GM23338 (cell line): ENCODE measurements at places on chromosomes 5 and 9. TPM values are rescaled to one million over a fixed set of nuclear protein-coding genes. Genes with fewer than 3 reads are reported as not detected.
A peak's percentile ranks its signal among the peaks of the same experiment; 100 is the strongest.

- H3K4me1 ChIP-seq = no peaks in the 10 kb centered on the region
- no peaks in the 10 kb centered on the region for H3K36me3 ChIP-seq
- no peak overlapping the region for H3K4me3 ChIP-seq
- no peaks in the 10 kb centered on the region for H3K27me3 ChIP-seq
- DNase-seq = no peak
Observed at GRCh38 chr5:150601491-150602345, 38.7 kb upstream of the SYNPO start.

- no peaks in the 10 kb centered on the region for H3K27me3 ChIP-seq
- no peak overlapping the region for H3K27ac ChIP-seq
- no peak overlapping the region for H3K4me3 ChIP-seq
Observed at GRCh38 chr9:123608104-123608503, 252.1 kb downstream of the CRB2 start.

DNA sequence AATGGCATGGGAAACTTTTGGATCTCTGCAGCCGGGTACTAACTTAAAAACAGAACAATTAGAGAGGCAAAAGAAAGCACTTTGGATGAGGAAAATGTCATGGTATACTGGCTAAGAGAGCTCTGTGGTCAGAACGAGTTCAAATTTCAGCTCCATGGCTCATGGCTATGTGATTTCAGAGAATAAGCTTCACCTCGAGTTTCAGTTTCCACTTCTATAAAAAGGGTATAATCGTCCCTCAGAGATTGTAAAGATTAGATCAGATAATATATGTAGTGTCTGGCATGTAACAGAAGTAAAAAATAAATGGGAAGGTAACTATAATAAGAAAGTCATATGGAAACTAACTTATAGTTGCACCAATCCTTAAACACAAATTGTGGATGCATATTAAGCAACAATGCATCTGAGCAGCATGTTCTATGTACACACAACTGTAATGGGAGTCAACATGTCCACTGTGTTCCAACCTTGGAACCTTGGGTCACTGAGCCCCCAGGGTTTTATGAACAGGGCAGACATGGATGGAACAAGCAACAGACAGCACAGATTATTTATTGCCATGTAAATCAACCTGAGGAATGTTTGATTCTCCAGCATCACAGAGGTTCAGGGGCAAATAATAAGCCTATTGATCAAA, 145.4 kb downstream of the MAPKAP1 start:
- no peaks in the 10 kb centered on the region for H3K27me3 ChIP-seq
- H3K4me1 ChIP-seq = no peaks in the 10 kb centered on the region
- DNase-seq = no peak
- H3K4me3 ChIP-seq = no peak overlapping the region

- no peak for DNase-seq
- no peaks in the 10 kb centered on the region for H3K36me3 ChIP-seq
- H3K27ac ChIP-seq = no peak overlapping the region
- no peak overlapping the region for H3K4me3 ChIP-seq
- no peaks in the 10 kb centered on the region for H3K4me1 ChIP-seq
Observed at GRCh38 chr5:10674582-10674981, 86.5 kb downstream of the DAP start.

DNA sequence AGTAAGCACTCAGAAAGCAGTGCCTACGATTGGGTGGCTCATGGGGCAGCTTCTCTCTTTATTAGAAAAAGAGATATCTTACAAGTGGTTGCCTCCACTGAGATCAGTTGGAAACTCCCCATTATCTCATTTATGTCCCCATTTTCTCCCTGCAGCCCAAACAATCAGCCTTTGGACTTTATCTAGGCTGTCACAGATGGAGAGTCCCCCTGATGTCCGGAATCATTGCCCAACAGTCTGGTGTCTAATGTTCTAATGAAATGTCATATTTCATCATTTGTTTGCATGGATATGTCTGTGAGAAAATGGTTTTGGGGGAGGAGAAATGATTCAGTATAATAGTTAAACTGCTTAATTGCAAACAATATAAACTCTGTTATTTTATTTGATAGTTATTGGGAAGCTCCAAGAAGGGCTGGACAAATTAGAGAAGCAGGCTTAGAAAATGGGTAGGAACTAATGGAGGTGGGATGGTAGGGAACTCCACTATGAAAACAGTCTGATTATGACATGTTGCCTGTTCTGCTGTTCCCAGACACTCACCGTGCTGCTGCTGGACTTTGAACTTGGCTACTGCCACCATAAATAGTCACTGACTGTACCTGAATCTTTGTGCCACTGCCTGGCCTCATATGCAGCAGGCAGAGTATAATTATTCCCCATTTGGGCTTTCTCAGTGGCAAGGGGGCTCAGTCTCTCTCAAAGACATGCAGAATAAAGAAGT, 38.3 kb upstream of the SMAD5 start:
- H3K4me3 ChIP-seq = no peak overlapping the region

DNA sequence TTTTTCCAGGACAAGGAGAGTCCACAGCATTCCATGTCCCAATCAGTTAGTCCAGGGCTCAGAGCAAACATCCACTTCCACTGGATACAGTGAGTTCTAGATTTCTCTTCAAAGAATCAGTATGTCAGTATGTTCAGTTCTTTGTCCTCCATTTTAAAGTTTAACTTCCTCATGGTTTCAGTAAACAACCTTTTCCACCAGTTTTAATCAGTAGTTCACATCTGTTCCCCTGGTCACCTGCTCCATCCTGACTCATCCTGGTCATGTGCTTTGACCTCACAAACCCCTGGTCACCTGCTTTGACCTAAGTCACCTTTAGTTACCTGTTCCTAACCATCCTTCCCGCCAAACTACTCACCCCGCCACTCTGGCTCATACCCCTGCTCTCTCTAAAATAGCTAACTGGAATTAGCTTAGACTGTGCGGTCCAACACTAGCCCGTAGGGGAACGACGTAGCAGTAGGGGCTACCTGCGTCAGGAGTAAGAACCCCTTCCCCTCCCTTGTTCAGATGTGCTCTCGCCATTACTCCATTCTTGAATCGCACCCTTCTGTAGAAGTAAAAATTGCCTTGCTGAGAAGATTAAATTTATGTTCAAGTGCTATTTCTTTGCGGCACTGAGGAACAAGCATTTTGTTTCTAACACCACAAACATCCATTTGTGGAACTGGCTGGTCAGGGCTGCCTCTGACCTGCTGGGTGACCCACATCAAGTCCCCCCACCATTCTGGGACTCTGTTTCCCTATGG, 5.5 kb downstream of the ENG start:
- H3K27ac ChIP-seq = no peak overlapping the region
- H3K4me1 ChIP-seq = peaks cover 3% of the 10 kb centered on the region; the same call in 1 of the 2 replicates
- H3K4me3 ChIP-seq = no peak overlapping the region
- H3K36me3 ChIP-seq = no peaks in the 10 kb centered on the region
- H3K27me3 ChIP-seq = no peaks in the 10 kb centered on the region

C7 gene
- 0.07 TPM in 1 of 2 replicates, not detected in the other for total RNA-seq

DNA sequence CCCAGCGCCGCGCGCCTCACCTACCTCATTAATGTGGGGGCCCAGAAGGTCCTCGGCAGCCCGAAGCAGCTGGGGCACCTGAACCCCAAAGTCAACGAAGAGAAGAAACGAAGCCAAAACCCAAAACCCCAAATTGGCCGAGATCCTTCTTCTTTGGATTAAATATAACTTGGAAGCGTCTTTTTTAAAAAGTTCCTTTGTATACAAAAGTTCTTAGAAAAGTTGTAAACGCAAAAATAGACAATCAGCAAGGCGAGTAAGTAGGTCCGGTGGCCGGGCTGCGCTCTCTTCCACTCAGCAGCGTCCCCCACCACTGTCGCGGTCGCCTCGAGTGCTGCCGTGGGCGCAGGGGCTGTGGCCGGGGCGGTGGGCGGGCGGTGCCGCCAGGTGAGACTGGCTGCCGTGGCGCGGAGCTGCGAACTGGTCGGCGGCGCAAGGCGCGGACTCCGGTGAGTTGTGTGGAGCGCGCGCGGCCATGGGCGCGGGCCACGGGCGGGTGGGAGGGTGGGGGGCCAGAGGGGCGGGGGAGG, 360 bp downstream of the KLF4 start:
- no peaks in the 10 kb centered on the region for H3K36me3 ChIP-seq
- H3K4me1 ChIP-seq = peaks cover 18% of the 10 kb centered on the region
- DNase-seq = no peak
- H3K27ac ChIP-seq = no peak overlapping the region
- H3K27me3 ChIP-seq = peaks cover 70% of the 10 kb centered on the region

- DNase-seq = no peak
- H3K4me3 ChIP-seq = no peak overlapping the region
- no peaks in the 10 kb centered on the region for H3K27me3 ChIP-seq
- H3K27ac ChIP-seq = no peak overlapping the region
- H3K36me3 ChIP-seq = peaks cover 6% of the 10 kb centered on the region; the same call in 1 of the 2 replicates
Observed at GRCh38 chr5:3411363-3411762, 184.3 kb upstream of the IRX1 start.

- H3K36me3 ChIP-seq = peaks cover 8% of the 10 kb centered on the region; the same call in 1 of the 2 replicates
- H3K4me1 ChIP-seq = peaks cover 10% of the 10 kb centered on the region
- H3K4me3 ChIP-seq = no peak overlapping the region
- H3K27ac ChIP-seq = no peak overlapping the region
- no peak for DNase-seq
Observed at GRCh38 chr5:68283766-68284165, 68.2 kb downstream of the PIK3R1 start.

DNA sequence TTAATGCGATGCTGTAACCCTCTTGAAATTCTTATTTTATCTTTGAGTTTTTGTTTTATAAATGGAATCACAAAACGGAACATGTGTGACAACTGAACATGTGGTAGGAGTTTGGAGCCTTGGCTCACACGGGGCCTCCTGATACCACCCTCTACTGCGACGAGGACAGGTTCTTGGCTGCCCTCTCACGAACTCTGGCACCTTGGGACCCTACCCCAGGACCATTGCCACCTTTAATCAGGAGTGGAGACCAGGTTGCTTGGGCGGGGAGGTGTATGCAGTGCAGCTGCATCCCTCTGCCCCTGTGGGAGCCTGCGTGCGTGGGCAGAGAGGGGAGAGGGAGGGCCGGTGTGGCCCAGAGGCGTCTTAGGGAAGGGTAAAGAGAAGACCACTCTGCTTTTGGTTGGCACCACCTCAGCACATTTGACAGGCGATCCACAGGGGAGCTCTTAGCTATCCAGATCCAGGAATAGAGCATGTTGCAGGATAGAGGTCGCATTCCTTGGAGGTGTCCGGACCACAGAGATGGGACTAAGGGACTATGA, 753.9 kb upstream of the PTPRD start:
- no peaks in the 10 kb centered on the region for H3K4me1 ChIP-seq
- no peaks in the 10 kb centered on the region for H3K27me3 ChIP-seq
- DNase-seq = no peak
- no peak overlapping the region for H3K27ac ChIP-seq
- H3K4me3 ChIP-seq = no peak overlapping the region
- H3K36me3 ChIP-seq = no peaks in the 10 kb centered on the region

- no peaks in the 10 kb centered on the region for H3K27me3 ChIP-seq
- H3K4me1 ChIP-seq = peaks cover 14% of the 10 kb centered on the region
- no peaks in the 10 kb centered on the region for H3K36me3 ChIP-seq
- no peak overlapping the region for H3K27ac ChIP-seq
- DNase-seq = no peak
Observed at GRCh38 chr5:146667633-146668272, 151.8 kb upstream of the GPR151 start.

ZFP37 gene
- total RNA-seq = 5.0 and 5.6 TPM in 2 replicates

GRCh38 chr5:79771387-79771786, 81.8 kb downstream of the CMYA5 start:
- H3K27ac ChIP-seq = no peak overlapping the region
- DNase-seq = no peak
- peaks cover 7% of the 10 kb centered on the region for H3K4me1 ChIP-seq
- no peaks in the 10 kb centered on the region for H3K36me3 ChIP-seq
- H3K27me3 ChIP-seq = no peaks in the 10 kb centered on the region

GRCh38 chr5:54944364-54944763, 41.0 kb downstream of the ESM1 start:
- no peak overlapping the region for H3K4me3 ChIP-seq
- DNase-seq = peak; percentile 50
- H3K27me3 ChIP-seq = no peaks in the 10 kb centered on the region
- H3K36me3 ChIP-seq = no peaks in the 10 kb centered on the region
- H3K4me1 ChIP-seq = peaks cover 5% of the 10 kb centered on the region

DNA sequence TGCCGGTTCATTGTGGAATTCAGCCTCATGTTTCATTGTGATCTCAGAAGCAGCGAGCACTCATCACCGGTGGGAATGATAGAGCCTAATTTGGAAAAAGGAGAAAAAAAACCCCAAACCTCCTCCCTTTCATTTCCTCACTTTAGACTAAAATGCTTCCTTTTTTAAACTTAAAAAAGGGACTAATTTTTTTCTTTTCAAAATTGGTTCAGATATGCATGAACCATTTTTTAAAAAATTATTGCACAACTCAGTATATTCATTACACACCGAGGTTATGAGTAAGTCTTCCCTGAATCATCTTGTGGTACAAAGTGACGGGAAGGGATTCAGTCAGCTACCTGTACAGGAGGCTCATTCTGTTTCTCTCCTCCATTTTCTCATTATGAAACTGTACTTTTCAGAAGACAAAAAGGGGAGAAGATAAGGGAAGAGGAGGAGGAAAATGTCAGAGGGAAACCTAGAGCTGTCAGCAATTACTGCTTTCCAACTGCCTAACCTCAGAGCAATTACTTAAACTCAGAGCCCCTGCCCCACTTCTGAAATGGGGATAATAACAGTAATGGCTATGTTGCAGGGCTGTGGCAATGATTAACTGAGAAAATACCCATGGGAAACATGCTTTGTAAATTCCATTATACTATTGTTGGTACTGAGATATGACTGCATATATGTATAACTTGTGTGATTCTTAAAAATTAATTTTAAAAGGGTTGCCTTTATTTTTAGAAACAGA, 24.0 kb downstream of the GALNT10 start:
- peaks cover 34% of the 10 kb centered on the region for H3K4me1 ChIP-seq
- H3K27me3 ChIP-seq = no peaks in the 10 kb centered on the region
- no peak overlapping the region for H3K4me3 ChIP-seq
- DNase-seq = no peak
- H3K36me3 ChIP-seq = no peaks in the 10 kb centered on the region
